HTR-8/SVneo (cell line): ENCODE measurements at places on chromosomes 12 and 14.

DNA sequence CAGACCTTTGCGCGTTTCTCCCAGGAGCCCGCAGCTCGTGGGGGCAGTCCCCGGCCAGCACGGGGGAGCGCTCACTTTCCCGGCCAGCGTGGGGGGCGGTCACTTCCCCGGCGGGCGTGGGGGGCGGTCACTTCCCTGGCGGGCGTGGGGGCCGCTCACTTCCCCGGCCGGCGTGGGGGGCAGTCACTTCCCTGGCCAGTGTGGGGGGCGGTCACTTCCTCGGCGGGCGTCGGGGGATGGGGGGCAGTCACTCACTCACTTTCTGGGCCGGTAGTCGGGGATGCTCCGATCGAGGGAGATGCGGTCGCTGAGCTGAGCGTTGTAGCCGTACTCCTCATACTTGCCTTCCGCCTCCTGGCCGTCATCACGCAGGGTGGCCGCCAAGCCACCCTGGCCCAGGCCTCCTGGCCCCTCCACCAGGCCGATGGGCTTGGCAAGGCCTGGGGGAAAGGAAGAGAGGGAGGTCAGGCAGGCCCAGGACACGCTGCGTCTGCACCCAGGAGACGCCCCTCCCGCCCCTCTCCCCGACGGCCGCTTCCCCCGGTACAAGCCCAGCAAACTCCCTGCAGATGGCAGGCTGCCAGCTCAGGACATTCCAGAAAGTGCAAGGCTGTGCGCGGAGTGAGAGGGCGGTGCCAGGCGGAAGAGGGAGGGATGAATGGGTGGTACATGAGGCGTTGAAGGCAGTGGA, 43.3 kb downstream of the GALNT9 start:
- peak; percentile 48 for DNase-seq

GRCh38 chr12:12502815-12503151, 59.9 kb downstream of the DUSP16 start:
- DNase-seq = no peak

DNA sequence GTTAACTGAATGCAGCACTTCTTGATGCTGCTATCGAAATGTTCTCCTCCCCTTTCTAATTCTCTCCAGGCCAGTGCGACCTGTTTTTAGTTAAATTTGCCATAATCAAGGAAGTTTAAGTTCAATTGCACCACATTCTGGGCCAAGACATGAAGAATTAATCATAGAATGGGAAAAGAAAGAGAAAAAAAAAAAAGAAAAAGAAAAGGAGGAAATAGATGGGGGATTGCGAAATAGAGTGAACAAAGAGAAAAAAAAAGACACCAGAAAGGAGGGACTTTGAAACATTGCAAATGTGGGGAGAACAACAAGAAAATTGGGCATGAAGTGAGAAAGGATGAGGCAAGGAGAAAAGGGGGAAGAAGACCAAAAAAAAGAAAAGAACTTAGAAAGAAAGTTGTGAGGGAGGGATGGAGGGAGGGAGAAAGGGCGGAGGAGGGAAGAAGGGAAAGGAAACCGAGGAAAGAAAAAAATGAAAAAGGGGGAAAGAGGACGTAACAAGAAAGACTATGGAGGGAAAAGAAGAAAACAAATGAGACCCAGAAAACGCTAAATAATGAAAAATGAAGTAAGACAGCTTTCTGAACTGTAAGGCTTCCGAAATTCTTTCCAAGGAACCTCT, 32.8 kb upstream of the TBX5 start:
- no peak for DNase-seq

- no peak for DNase-seq
Observed at GRCh38 chr14:70832561-70833305, 23.4 kb upstream of the MAP3K9 start.

DNA sequence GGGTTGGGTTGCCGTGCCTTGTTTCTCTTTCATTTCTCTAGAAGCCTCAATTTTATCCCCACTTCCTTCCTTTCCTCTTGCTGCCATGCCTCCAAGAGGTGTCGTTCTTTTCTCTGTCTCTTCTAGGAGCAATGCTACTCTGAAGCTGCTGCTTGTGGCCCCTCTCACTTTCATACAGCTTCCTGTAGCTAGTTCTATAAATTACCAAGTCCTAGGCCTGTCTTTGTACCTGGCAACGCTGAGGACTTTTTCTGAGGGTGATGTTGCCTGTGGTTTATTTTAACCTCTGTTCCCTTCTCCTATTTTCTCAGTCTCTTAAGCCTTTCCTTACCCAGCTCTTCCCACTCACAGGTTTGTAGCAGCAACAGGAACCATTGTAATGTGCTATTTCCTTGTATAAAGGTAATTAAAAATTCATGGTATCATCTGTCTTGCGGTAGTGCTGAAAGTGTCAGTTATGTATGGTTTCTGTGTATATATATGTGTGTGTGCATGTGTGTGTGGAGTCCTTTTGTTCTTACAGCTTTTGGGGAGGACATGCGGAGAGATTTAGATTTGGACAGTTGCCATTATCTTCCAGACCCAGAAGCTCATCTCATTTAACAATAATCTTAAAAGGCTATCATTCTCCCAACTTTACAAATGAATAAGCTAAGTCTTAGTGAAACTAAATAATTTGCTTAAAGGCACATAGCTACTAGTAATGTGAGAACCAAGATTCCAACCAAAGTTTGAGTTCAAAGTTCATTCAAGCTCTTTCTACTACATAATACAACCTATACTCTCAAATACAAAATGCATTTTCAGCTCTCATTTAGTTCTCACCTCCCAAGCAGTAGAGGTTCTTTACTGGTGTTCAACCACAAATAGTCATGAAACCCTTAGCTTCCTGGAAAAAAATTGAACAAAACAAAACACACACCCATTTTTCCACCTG, 43.8 kb downstream of the DDHD1 start:
- DNase-seq = no peak

- DNase-seq = no peak
Observed at GRCh38 chr12:89968151-89968700, 259.6 kb upstream of the ATP2B1 start.
